A673 (cell line): ENCODE measurements at places on chromosomes 4 and X. TPM values are rescaled to one million over a fixed set of nuclear protein-coding genes. Genes with fewer than 3 reads are reported as not detected.

Gene IL13RA2
- 0.28 TPM in 1 of 2 replicates, not detected in the other for total RNA-seq

Gene PDZD4
- 2.6 and 6.0 TPM in 2 replicates for total RNA-seq

DNA sequence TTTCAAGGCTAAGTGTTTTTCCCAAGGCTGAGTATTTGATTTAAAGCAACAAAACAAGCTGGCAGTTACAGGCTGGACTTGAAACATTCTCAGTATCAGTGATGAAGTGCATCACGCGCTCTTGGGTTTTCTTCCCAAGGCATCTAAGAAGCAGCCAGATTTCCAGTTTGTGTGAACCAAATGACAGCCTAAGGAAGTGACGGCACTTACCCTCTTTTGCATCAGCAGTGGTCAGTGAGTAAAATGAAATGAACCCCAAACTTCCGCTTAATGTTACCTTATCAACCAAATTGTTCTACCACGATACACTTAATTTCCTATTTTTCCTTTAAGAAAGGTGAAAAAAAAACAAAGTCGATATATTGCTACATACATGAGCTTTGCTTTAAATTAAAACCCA, 15.8 kb upstream of the GYPE start:
- no peaks in the 10 kb centered on the region for H3K27me3 ChIP-seq
- DNase-seq, result no peak
- no peaks in the 10 kb centered on the region for H3K4me1 ChIP-seq

Gene CCNI
- 133 and 134 TPM in 2 replicates for total RNA-seq

DNA sequence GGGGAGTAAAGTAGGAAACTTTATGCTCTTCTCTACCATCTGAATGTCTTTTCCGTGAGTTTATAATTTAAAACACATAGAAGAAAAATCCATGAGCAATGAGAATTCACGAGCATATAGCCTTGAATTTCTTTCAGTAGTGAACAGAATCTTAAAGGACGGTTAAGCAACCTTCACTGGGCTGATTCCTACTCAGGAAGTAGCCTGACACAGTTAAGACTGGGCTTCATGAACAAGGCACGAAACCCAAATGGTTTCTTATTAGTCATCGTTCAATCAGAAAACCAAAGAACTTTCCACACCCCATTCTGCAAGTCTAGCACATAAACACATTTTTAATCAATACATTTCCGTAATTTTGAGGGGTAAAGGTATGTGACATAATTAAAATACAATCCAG, 95.8 kb downstream of the SH3KBP1 start:
- peaks cover 4% of the 10 kb centered on the region for H3K27me3 ChIP-seq
- no peak for DNase-seq
- H3K27ac ChIP-seq, result no peak overlapping the region
- no peaks in the 10 kb centered on the region for H3K4me1 ChIP-seq

DNA sequence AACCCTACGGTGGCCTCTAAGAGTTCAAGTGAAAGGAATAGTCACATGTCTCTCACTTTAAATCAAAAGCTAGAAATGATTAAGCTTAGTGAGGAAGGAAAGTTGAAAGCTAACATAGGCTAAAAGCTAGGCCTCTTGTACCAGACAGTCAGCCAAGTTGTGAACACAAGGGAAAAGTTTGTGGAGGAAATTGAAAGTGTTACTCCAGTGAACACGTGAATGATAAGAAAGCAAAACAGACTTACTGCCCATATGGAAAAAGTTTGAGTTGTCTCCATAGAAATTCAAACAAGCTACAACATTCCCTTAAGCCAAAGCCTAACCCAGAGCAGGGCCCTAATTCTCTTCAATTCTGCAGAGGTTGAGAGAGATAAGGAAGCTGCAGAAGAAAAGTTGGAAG, 51.5 kb upstream of the RAB9B start:
- H3K4me3 ChIP-seq, result no peak overlapping the region
- no peaks in the 10 kb centered on the region for H3K36me3 ChIP-seq
- H3K27ac ChIP-seq, result no peak overlapping the region
- no peaks in the 10 kb centered on the region for H3K4me1 ChIP-seq
- DNase-seq, result no peak

GRCh38 chrX:80354966-80355465, 65.2 kb upstream of the TENT5D start:
- H3K36me3 ChIP-seq, result no peaks in the 10 kb centered on the region
- no peak overlapping the region for H3K27ac ChIP-seq
- H3K4me3 ChIP-seq, result no peak overlapping the region
- no peak for DNase-seq
- no peaks in the 10 kb centered on the region for H3K27me3 ChIP-seq

DNA sequence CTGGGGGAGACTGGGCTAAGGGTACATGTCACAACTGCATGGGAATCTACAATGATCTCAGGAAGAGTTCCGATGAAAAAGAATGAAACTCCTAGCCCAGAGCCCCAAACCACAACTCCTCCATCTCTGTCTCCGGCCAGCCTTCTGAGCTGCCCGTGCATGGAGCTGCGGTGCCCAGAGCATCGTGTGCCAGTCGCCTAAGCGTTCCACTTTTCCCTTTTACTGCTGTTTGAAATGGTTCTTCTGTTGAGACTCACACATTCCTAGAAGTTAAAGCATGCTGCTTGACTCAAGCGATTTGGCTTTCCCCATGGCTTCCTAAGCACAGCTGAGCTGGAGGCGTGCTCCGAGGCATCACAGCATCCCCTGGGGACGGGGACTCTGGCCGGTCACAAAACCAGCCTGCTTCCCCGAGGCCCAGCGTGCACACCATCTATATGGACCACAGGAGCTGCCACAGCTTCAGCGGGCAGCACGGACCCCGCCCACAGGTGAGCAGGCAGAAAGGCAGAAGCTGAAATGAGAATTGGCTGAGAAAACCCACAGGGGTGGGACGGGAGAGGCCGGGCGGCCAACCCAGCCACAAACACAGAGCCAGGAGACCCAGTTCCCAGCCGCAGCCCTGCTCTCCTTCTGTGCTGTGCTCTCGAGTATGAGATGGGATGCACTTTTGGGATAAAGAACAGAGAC, 5.0 kb downstream of the CCNQ start:
- DNase-seq, result no peak
- H3K4me1 ChIP-seq, result no peaks in the 10 kb centered on the region
- peaks cover 3% of the 10 kb centered on the region for H3K36me3 ChIP-seq
- no peak overlapping the region for H3K27ac ChIP-seq
- H3K4me3 ChIP-seq, result no peak overlapping the region

Gene IL21
- not detected in 2 replicates for total RNA-seq

Gene TRIM60
- total RNA-seq, result not detected in 2 replicates

Gene PHOX2B
- 0.09 and 0.13 TPM in 2 replicates for total RNA-seq

DNA sequence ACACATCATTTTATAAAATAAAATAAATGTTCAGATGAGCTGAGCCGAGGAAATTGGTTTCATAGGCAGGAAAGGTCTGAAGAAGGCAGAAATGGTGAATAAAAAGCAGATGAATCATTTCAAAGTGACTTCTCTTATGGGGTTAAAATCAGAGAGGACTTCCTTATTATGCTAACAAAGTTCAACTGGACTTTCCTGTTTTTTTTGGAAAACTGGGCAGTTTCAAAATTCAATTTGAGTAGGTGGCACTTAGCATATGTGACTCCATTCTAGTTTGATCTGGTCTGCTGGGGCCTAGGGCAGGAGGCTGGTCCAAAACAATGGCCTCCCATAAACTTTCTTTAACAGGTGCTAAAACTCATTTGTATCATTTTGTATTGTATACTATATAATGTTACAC, 1794.9 kb upstream of the TENM3 start:
- H3K27me3 ChIP-seq, result no peaks in the 10 kb centered on the region
- no peak for DNase-seq
- H3K4me1 ChIP-seq, result peaks cover 17% of the 10 kb centered on the region
- H3K36me3 ChIP-seq, result no peaks in the 10 kb centered on the region

- DNase-seq, result no peak
- no peaks in the 10 kb centered on the region for H3K27me3 ChIP-seq
- H3K4me3 ChIP-seq, result no peak overlapping the region
- no peaks in the 10 kb centered on the region for H3K36me3 ChIP-seq
- H3K27ac ChIP-seq, result no peak overlapping the region
These were observed 16.8 kb downstream of the KDM6A start for GRCh38 chrX:44889824-44890223.

- no peaks in the 10 kb centered on the region for H3K27me3 ChIP-seq
- H3K4me3 ChIP-seq, result no peak overlapping the region
- no peak for DNase-seq
- no peaks in the 10 kb centered on the region for H3K4me1 ChIP-seq
- no peak overlapping the region for H3K27ac ChIP-seq
- no peaks in the 10 kb centered on the region for H3K36me3 ChIP-seq
These were observed 3.9 kb upstream of the VAMP7 start for GRCh38 chrX:155877288-155877687.

Gene OTUD6A
- not detected in 2 replicates for total RNA-seq

DNA sequence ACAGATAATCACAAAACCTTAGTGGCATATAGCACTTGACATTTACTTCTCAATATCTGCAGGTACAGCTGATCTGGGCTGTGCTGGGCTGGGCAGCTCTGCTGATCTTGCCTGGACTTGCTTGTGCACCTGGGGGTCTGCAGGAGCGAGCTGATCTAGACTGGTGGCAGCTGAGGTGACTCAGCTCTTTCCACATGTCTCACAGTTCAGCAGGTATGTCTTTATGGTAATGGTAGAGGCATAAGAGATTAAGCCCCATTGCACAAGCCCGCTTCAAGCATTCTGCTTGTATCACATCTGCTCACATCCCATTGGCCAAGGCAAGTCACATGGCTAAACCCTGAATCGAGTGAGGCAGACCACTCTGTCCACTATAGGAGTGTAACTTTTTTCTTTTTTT, 506.7 kb downstream of the BCOR start:
- H3K4me3 ChIP-seq, result no peak overlapping the region
- no peaks in the 10 kb centered on the region for H3K36me3 ChIP-seq
- no peaks in the 10 kb centered on the region for H3K4me1 ChIP-seq
- DNase-seq, result no peak

Gene PABPC1L2B
- total RNA-seq, result not detected in 2 replicates

Gene ARMCX5
- total RNA-seq, result 14.4 and 15.2 TPM in 2 replicates

- H3K4me3 ChIP-seq, result no peak overlapping the region
- H3K36me3 ChIP-seq, result no peaks in the 10 kb centered on the region
- peaks cover 72% of the 10 kb centered on the region for H3K4me1 ChIP-seq
- H3K27ac ChIP-seq, result no peak overlapping the region
- no peak for DNase-seq
These were observed 121.7 kb upstream of the ETNPPL start for GRCh38 chr4:108884596-108884995.

Gene SATL1
- total RNA-seq, result 0.13 and 0.24 TPM in 2 replicates

DNA sequence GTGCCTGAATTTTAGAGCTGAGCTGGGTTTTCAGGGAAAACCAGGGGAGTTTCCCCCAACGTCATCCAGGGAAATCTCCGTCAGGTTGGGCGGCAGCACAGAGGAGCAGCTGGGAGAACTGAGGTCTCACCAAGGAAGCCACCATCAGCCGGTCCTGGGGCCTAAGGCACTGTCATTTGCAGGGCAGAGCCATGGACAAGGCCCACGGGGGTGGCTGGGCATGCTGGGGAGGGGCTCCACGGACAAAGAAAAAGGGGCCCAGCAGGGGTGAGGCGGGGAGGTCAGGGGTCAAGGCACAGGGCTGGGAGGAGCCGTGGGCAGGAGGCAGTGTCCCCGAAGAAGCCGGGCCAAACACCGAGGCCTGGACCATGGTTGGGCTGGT, 109.8 kb downstream of the HMX1 start:
- no peaks in the 10 kb centered on the region for H3K36me3 ChIP-seq
- DNase-seq, result no peak
- H3K4me1 ChIP-seq, result no peaks in the 10 kb centered on the region
- no peak overlapping the region for H3K4me3 ChIP-seq
- H3K27ac ChIP-seq, result no peak overlapping the region

DNA sequence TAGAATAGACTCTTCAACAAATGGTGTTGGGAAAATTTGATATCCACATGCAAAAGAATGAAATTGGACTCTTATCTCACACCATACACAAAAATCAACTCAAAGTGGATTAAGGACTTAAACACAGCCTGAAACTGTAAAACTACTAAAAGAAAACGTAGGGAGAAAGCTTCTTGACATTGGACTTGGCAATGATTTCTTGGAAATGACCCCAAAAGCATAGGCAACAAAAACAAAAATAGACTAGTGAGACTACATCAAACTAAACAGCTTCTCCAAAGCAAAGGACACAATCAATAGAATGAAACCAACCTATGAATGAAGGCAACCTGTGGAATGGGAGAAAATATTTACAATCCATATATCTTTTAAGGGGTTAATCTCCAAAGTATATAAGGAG, 94.7 kb upstream of the INTU start:
- no peaks in the 10 kb centered on the region for H3K36me3 ChIP-seq
- H3K4me3 ChIP-seq, result no peak overlapping the region
- no peaks in the 10 kb centered on the region for H3K4me1 ChIP-seq
- no peak overlapping the region for H3K27ac ChIP-seq

- no peak overlapping the region for H3K27ac ChIP-seq
- no peak overlapping the region for H3K4me3 ChIP-seq
- no peaks in the 10 kb centered on the region for H3K4me1 ChIP-seq
- H3K27me3 ChIP-seq, result no peaks in the 10 kb centered on the region
- DNase-seq, result peak; percentile 2
These were observed 1668.1 kb upstream of the AGA start for GRCh38 chr4:179110356-179110755.

DNA sequence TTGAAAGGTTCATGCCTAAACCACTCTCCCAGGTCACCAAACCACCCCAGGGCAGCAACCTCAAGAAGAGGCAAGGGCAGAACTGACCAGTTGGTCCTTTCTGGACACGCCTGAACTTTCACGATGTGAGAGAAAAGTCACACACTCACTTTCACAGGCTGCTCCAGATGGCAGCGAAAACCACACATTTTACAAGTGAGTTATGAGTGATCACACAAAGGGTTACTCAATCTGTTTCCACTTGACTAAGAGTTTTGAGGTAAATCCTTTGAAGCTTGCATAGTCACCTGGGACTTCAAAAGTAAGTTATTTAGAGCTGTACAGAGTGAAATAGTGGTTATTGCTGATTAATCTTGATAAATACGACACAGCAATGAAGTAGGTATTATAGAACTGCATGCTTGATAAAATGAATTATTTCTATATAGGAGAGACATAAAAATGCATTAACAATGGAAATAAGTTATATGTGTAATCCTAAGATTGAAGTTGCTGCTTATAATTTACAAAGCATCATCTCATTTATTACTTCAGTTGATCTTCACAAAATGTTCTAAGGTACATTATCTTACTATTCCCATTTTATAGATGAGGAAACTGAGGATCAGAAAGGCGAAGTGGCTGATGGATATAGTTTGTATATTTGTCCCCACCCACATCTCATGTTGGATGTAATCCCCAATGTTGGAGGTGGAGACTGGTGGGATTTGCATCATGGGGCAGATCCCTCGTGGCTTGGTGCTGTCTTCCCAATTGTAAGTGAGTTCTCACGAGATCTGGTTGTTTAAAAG, 103.0 kb upstream of the KLF3 start:
- no peaks in the 10 kb centered on the region for H3K27me3 ChIP-seq
- DNase-seq, result no peak
- no peak overlapping the region for H3K27ac ChIP-seq
- H3K4me3 ChIP-seq, result no peak overlapping the region
- H3K4me1 ChIP-seq, result peaks cover 7% of the 10 kb centered on the region
